ENCODE measurements at places on chromosomes 2 and 18. TPM values are rescaled to one million over a fixed set of nuclear protein-coding genes. Genes with fewer than 3 reads are reported as not detected.

DNA sequence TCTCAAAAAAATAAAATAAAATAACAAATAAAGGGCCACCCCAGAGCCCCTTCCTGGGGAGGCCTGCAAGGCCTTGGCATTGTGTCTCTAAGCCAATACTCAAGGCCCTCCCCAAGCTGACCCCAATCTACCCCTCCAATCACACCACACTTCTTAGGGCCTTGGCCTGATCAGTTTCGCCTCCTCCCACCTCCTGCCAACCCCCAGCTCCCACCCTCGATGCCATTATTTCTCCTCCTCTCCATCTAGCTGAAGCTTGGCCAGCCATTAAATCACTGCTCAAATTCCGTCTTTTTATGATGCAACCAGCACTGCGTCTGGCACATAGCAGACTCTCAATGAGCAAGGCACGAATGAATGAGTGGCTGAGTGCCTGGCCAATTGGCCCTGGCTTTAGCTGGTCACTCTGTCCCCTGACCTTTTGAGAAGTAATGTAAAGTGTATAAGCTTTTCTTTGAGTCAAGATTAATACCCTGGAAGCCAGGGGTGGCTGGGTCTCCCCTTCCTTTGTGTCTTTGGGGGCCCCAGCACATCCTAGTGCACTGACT, 55.9 kb downstream of the SMAD7 start:
- H3K4me1 ChIP-seq: peaks cover 15% of the 10 kb centered on the region
- no peak overlapping the region for H3K4me3 ChIP-seq
- H3K36me3 ChIP-seq: no peaks in the 10 kb centered on the region
- DNase-seq: no peak

GRCh38 chr2:50535971-50536759, 495.8 kb downstream of the NRXN1 start:
- peaks cover 9% of the 10 kb centered on the region for H3K27me3 ChIP-seq
- no peak overlapping the region for H3K4me3 ChIP-seq
- DNase-seq: no peak

GRCh38 chr18:22494771-22495170, 77.1 kb upstream of the CTAGE1 start:
- H3K27ac ChIP-seq: no peak overlapping the region
- peaks cover 12% of the 10 kb centered on the region for H3K27me3 ChIP-seq
- H3K36me3 ChIP-seq: no peaks in the 10 kb centered on the region
- no peak overlapping the region for H3K4me3 ChIP-seq
- H3K4me1 ChIP-seq: no peaks in the 10 kb centered on the region
- no peak for DNase-seq

- DNase-seq: no peak
- peaks cover 9% of the 10 kb centered on the region for H3K27me3 ChIP-seq
- no peaks in the 10 kb centered on the region for H3K4me1 ChIP-seq
- H3K4me3 ChIP-seq: no peak overlapping the region
- no peak overlapping the region for H3K27ac ChIP-seq
Measured at GRCh38 chr2:9961013-9961412, 9.5 kb downstream of the GRHL1 start.

GRCh38 chr2:142008135-142008744, 122.6 kb downstream of the LRP1B start:
- H3K27me3 ChIP-seq: no peaks in the 10 kb centered on the region
- H3K4me3 ChIP-seq: no peak overlapping the region
- no peaks in the 10 kb centered on the region for H3K36me3 ChIP-seq
- H3K27ac ChIP-seq: no peak overlapping the region
- H3K4me1 ChIP-seq: no peaks in the 10 kb centered on the region

GRCh38 chr18:6249170-6249569, 165.5 kb downstream of the L3MBTL4 start:
- no peaks in the 10 kb centered on the region for H3K27me3 ChIP-seq
- H3K4me1 ChIP-seq: peaks cover 10% of the 10 kb centered on the region
- no peak overlapping the region for H3K27ac ChIP-seq
- H3K36me3 ChIP-seq: peaks cover 5% of the 10 kb centered on the region
- no peak for DNase-seq
- no peak overlapping the region for H3K4me3 ChIP-seq

GRCh38 chr2:237980751-237981150, 13.9 kb downstream of the UBE2F start:
- no peak overlapping the region for H3K4me3 ChIP-seq
- H3K27me3 ChIP-seq: no peaks in the 10 kb centered on the region
- no peak for DNase-seq
- H3K36me3 ChIP-seq: peaks cover 4% of the 10 kb centered on the region
- H3K4me1 ChIP-seq: peaks cover 52% of the 10 kb centered on the region

Gene FIGLA
- polyA plus RNA-seq: not detected

Gene RBKS
- polyA plus RNA-seq: 5.3 TPM

Gene TMEM247
- polyA plus RNA-seq: not detected

All from naive B cell (primary cell).